ENCODE measurements at places on chromosomes 2 and 18. TPM values are rescaled to one million over a fixed set of nuclear protein-coding genes. Genes with fewer than 3 reads are reported as not detected.

DNA sequence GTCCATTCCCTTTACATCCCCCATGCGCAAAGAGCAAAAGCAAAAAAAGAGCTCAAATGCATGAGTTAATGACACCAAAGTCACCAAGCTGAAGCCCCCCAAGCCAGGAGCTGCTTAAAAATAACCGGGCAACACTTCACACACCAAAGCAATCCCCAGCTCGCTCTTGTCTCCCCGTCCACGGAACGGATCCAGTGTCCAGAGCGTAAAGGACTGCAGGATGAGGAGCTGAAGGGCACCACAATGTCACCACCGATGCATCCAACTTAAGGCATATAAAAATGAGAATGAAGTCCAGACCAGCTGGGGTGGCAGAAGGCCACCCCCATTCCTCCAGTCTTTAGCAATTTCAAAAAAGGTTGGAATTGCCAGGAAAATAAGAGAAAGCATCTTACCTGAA, 8.7 kb downstream of the SMAD7 start:
- no peak for DNase-seq

- DNase-seq, result no peak
Measured at GRCh38 chr2:40497251-40497859, 45.5 kb upstream of the SLC8A1 start.

DNA sequence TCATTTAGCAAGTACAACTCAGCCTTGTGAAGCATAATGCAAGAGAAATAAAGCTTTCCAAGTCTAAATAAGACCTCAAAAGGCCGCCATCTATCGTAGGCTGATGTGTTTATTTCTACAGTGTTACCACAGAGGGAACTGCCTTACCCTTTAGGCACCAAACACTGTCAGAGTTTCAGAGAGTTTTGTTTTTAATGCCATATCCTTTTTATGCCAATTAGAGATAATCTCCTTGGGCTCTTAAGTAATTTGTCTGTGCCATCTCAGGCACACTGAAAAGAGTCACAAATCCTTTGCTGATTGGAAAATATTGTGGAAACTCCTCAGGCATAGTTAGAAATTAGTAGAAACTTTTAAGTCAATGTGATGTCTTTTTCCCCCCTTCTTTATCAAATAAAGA, 797.1 kb downstream of the SLC4A3 start:
- no peak for DNase-seq

DNA sequence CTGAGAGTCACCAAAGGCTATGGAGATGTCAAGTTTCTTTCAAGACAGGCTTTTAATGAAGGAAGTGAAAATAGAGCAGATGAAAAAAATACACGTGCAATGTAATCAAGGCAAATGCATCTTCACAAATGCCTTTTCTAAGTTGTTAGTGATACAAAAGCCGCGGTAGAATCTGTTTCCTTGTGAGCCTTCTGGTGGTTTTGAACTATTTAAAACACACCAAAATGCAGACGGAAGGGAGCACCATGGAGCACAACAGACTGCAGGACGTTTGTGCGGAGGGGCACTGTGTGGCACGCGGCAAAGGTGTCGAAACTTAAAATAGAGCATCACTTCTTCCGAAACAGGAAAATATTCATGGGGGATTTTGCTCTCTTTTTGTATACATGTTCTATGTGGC, 65.0 kb upstream of the BOD1L2 start:
- DNase-seq, result no peak

GRCh38 chr2:210399440-210400041, 77.0 kb downstream of the LANCL1 start:
- DNase-seq, result no peak

CD302 gene
- 2.6 TPM for total RNA-seq

- no peak for DNase-seq
Measured at GRCh38 chr2:147567136-147567535, 277.7 kb upstream of the ACVR2A start.

TEKT4 gene
- total RNA-seq, result not detected

FAM228A gene
- total RNA-seq, result not detected

CBLN2 gene
- total RNA-seq, result not detected

NUP35 gene
- 29.8 TPM for total RNA-seq

- DNase-seq, result no peak
Measured at GRCh38 chr2:197241153-197241552, 69.4 kb downstream of the ANKRD44 start.

GRCh38 chr18:48296581-48296980, 112.6 kb downstream of the ZBTB7C start:
- DNase-seq, result no peak

DNA sequence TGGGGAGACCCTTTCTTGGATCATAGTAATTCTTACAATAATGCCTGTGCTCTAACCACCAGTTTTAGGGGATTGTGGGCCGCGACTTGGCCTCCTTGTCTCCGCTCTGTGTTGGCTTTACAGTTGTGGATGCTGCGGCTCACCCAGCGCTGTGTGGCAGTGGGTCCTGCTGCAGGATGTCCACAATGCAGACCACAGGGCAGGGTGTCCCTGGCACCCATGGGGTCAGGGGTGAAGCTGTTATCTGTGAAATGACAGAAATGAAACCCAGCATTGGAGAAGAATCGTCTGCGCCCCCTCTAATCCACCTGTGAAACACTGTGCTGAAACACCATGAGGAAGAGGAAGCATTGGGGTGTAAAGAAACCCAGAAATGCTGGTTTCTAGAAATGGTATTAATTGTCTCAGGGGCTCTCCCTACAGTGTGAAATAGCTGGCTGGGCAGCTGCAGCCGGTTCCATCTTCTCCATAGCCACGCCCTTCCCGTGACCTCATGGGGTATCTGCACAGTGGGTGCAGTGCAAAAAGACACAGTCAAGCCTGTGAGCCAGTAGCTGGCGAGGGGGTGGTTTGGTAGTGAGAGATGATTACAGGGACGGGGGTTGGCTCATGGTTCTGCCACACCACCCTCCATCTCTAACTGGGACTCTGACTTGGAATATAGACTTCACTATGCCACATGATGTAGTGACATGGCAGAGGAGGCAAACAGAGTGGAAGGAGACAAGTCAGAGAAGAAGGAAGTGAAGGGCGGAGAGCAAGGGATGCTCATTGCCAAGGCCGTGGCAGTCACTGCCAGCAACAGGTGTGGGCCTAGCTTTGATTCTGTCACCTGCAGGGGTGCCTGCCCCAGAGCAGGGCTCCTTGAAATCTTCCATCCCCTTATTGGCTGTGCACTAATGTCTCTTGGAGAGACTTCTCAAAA, 16.2 kb downstream of the INPP4A start:
- no peak for DNase-seq

METAP1D gene
- 9.5 TPM for total RNA-seq

MTHFD2 gene
- total RNA-seq, result 225 TPM

DNA sequence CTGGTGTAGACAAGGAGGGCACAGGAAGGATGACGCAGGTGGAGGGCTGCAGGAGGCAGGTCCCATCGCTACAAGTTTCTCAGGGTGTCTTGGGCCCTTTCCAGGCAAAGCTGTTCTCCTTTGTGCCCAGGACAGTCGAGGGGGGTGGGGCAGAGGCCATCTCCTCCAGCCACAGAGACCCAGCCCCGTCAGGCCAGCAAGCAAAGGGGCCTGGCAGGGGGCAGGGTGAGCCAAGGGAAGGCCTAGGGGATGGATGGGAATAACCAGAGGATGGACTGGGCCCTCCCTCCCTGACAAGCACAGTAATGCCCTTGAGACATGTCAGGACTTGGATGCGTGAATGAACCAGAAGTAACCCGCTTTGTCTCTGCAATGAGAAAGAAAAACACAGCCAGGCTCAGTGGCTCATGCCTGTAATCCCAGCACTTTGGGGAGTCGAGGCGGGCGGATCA, 6.3 kb downstream of the TCF23 start:
- no peak for DNase-seq

- DNase-seq, result no peak
Measured at GRCh38 chr2:229920011-229920641, 1.7 kb downstream of the TRIP12 start.

GRCh38 chr2:128792476-128793054, 473.9 kb upstream of the HS6ST1 start:
- DNase-seq, result no peak

DNA sequence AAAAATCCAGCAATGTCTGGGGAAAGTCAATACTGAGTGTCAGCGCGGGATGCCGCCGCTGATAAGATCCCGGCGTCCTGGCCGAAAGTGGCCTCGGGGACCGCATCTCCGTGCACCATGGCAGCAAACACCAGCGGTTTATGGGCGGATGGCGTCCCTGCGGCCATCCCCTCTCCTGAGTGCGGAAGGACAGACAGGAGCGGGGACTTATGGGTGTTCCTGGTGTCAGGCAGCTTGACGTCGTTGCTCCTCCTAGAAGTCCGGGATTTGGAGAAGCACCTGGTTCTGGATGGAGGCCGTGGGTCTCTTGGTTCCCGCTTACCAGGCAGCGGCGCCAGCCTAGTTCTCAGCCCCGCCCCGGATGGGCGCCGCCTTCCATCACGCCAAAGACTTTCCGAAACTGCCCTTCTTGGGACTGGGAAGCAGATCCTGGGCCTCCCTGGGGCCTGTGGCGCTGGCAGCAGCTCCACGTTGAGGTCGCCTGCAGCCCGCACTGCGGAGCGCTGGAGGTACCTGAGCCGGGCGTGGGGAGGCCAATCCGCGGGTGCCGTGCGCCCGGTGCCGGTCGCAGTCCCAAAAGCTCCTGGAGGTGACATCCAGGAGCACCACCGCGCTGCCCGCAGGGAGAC, 119.1 kb downstream of the CCDC74A start:
- DNase-seq, result no peak

THSD7B gene
- 0.77 TPM for total RNA-seq

DNA sequence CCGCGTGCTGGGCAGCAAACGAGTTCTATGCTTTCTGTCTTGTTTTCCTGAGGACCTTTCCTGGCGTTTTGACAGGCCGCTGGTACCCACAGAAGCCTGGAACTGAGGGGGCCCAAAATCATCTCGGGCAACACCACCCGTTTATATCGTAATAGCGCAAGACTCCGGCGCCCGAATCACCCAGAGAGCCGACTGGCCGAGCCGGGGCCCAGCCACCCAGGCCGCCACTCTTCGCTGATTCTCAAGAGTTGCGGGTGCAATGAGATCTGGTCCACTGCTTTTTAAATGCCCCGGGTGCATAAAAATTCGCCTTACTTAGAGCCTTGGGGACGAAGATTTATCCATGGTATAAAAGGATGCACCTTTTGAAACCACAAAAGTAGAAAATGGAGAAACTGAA, 6.2 kb upstream of the SPATA3 start:
- DNase-seq, result no peak

DNA sequence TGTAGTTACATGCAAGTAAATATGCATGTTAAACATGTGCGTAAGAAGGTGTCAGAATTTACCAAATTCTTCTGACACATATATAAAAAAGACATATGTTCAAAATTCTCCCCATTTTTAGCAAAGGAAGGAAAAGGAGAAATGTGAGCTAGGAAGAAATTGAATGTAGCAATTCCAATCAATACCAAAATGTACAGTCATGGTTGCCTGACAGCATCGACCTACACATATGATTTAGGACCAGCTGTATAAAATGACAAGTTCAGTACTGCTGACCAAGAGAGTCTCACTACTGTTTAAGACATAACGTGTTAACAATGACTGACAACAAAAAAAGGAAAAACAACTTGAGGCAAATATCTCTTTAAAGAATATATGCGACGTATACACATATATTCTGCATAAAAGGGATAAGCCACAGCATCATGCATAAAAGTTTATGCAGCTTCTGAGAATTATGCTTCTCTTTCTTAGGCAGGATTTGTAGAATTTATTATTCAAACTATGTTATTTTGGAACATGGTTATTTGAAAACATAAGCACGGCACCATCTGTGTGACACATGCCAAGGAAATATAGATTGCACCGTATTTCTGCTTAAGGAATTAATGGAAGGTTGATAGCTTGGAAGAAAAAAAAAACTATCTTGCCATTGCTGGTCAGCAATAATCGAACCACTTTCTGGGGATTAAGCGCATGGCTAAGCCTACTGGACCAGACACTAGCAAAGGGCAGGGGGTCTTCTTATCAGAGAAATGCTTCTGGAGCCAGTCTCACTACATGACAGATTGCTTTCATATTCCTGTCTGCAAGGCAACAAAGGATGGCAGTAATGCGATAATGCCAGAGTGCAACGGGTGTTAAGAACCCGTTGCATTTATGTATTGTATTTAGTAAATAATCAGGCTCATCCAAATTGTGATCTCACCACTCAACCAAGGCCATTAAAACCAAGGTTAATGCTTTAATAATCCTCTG, 154.0 kb downstream of the WDPCP start:
- DNase-seq, result no peak

- DNase-seq, result no peak
Measured at GRCh38 chr18:2312440-2312839, 258.9 kb downstream of the METTL4 start.

CCDC85A gene
- 0.19 TPM for total RNA-seq

DNA sequence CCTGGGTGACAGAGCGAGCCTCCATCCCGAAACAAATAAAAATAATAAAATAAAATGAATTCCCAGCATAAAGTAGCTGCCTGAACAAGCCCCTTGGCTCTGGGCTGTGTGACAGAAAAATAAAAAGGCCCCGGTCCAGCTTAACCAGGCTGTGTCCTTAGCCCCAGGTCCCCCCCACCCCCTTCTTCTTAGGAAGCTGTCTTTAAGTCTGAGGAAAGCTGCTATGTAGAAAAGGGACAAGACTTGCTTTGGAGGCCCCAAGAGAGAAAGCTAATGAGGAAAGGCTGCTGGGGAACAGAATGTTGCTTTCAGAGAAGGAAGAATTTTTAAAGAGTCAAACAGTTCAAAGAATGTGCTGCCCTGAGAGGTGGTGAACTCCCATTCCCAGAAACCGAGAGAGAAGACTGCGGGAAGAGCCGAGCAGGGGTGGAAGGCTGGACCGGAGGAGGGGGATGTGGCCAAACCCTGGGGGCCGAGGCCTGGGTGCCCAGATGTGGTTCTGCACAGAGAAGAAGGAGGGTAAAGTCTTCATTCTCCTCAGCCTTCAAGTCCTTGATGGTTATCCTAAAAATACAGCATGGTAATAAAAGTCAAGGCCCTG, 61.9 kb downstream of the CENPO start:
- no peak for DNase-seq

DNA sequence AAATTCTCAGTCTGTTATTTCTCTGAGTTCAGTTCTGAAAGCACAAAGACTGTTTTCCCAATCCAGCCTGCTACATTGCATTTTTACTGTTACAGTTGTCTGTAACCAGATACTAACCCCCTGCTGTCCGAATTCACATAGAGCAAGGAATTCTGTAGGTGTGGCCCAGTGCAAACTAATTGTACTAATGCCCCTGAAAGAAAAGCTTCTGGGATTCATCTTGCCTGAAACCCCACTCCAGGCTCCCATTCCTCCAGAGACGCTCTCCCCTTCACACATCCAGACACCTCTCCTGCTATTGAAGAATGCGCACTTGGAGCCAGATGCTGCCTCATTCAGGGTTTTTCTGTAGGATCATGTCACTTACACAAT, 127.0 kb downstream of the TTC32 start:
- DNase-seq, result no peak

Data from HT1080 (cell line).